ENCODE measurements at places on chromosomes 7 and 10.

DNA sequence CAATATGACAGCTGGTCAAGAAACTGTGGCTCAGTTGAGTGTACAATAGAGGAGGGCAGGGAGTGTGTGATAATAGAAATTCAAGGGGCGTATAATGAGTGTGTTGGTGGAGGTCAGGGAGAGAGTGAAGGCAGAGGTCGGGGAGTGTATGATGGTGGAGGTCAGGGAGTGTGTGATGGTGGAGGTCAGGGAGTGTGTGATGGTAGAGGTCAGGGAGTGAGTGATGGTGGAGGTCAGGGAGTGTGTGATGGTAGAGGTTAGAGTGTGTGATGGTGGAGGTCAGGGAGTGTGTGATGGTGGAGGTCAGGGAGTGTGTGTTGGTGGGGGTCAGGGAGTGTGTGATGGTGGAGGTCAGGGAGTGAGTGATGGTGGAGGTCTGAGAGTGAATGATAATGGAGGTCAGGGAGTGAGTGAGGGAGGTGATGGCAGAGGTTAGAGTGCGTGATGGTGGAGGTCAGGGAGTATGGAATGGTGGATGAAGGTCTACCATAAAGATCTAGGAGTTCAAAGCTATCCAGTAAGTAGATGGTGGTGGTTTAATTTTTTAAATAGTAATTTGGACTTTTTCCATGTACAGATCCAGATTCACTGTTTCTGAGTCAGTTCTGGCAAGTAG, 57.7 kb upstream of the TNS3 start:
- no peak for DNase-seq

DNA sequence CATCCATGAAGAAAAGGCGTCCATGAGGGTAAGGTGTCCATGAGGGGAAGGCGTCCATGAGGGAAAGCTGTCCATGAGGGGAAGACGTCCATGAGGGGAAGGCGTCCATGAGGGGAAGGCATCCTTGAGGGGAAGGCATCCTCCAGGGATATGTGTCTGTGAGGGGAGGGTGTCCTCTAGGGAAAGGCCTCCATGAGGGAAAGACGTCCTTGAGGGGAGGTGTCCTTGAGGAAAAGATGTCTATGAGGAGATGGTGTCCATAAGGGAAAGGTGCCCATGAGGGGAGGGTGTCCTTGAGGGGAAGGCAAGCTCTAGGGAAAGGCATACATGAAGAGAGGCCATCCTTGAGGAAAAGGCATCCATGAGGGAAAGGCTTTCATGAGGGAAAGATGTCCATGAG, 92.6 kb downstream of the INPP5A start:
- DNase-seq, result no peak

DNA sequence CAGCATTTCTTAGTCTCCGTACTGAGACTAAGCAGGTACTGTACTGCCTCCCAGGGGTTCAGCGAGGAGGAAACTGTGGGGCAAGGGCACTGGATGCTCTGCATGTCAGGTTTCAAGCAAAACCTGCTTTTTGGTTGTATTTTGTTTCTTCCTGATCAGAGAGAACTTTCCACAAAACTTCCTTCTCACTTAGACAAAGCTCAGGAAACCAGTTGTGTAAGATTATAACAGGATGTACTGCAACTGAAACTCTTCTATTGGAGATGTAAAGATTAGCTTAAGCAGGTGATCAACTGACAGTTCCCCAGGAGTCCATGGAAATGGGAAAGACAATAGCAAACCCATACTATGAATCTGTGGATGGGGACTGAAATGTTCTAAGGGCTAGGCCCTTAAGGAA, 67.3 kb downstream of the PLCE1 start:
- no peak for DNase-seq

DNA sequence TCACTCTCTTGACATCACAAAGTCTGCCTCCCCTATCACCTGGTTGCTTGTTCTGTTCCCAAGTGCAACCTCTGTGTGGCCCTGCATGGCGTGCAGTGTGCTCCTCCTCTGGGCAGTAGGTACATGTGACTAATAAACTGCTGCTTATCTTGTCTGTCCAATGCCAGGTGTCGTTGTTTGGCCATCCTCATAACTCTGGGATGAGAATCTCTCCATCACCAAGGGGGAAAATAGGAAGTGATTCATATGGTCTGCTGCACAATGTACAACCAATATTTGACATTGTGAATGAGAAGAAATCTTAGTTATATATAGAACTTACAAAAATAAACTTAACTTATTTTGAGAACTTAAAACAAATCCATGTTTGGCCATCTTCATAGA, 135.2 kb downstream of the INHBA start:
- DNase-seq, result no peak

DNA sequence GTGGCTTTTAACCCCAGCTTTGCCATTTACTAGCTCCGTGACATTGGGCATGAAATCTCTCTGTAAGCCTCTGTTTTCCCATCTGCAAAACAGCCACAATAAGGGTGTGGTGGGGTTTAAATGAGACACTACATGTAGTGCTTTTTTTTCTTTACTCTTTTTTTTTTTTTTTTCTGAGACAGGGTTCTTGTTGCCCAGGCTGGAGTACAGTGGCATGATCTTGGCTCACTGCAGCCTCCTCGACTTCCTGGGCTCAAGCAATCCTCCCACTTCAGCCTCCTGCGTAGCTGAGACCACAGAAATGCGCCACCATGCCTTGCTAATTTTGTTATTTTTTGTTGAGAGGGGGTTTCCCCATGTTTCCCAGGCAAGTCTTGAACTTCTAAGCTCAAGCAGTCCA, 8.3 kb upstream of the DENND10 start:
- no peak for DNase-seq

GRCh38 chr7:121914676-121915279, 41.8 kb downstream of the PTPRZ1 start:
- no peak for DNase-seq

GRCh38 chr10:24886290-24886680, 66.1 kb downstream of the PRTFDC1 start:
- DNase-seq, result no peak

GRCh38 chr7:48540746-48541145, 369.5 kb downstream of the ABCA13 start:
- no peak for DNase-seq

DNA sequence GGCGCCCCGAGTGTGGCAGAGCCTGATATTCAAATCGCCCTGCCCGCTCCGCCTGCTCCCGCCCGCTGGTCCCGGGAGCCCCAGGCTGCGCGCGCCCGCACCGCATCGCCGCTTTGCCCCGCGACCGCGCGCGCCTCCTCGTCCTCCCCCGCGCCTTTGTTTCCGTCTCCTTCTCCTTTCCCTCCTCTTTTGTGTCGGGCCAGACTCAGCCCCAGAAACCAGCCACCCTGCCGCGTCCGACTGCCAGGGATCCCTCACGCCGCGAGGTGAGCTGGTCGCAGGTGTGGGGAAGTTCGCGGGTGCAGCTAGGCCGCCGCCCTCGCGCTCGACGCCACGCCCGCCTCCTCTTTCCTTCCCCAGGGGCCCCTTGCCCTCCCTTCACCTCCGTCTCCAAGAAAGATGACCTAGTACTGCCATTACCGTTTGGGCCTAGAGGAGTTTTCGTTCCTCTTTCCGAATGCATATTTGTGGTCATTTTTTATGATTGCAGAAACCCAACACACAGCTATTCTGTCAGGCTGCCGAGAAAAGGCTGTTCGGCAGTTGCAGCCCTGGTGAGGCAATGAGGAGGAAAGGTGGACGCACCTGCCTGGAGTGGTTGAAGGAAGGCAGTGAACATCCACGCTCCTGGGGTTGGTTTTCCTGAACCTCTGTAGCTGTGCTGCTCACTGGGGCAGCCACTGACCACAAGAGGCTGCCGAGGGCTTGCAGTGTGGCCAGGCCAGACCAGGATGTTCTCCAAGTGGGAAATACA, 107.3 kb downstream of the SNX10 start:
- DNase-seq, result peak; percentile 97

DNA sequence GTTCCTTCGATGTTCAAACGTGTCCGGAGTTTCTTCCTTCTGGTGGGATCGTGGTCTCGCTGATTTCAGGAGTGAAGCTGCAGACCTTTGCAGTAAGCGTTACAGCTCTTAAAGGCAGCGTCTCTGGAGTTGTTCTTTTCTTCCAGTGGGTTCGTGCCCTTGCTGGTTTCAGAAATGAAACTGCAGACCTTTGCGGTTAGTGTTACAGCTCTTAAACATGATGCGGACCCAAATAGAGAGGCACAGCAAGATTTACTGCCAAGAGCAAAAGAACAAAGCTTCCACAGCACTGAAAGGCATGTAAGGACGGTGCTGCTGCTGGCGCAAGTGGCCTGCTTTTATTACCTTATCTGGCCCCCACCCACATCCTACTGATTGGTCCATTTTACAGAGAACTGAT, 931.4 kb downstream of the IPMK start:
- no peak for DNase-seq

GRCh38 chr10:122375679-122376160, 1.2 kb downstream of the PLEKHA1 start:
- DNase-seq, result no peak

DNA sequence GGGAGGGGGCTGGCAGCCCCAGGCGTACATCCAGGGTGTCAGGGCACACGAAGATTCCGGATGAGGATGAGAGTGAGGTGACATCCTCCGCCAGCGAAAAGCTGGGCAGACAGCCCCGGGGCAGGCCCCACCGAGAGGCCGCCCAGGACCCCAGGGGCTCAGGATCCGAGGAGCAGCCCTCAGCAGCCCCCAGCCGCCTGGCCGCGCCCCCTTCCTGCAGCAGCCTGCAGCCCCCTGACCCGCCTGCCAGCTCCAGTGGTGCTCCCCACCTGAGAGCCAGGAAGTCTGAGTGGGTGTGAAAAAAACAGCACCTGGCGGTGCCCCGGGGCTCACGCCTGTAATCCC, 3.2 kb downstream of the GJD4 start:
- no peak for DNase-seq

- DNase-seq, result no peak
Observed at GRCh38 chr10:119405520-119405807, 137.1 kb downstream of the RGS10 start.

DNA sequence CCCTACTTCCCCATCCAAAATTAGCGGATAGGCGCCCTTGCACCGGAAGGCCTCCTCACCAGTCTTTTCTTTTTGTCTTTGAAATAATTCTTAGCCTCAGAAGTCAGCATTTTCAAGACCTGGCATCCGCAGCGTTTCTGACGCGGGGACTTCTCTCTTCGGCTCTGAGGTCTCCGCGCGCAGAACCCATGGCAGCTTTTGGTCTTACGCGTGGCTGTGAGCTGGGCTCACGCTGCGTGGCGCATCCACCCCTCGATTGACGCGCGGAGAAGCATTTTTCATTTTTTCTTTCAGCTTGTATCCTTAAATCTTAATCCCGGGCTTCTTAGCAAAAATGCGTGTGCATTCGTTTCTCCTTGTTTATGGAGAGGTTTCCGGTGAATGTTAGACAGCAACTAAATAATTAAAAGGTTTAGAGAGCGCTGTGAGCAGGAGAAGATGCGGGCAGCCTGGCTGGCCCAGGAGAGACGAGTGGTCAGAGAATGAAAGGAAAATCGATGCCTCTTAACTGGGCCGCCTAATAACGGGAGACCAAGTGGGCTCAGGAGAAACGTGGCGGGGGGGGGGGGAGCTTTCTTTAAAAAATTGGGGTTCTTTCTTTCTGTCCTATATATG, 2.0 kb upstream of the GATA3 start:
- DNase-seq, result peak; percentile 89

DNA sequence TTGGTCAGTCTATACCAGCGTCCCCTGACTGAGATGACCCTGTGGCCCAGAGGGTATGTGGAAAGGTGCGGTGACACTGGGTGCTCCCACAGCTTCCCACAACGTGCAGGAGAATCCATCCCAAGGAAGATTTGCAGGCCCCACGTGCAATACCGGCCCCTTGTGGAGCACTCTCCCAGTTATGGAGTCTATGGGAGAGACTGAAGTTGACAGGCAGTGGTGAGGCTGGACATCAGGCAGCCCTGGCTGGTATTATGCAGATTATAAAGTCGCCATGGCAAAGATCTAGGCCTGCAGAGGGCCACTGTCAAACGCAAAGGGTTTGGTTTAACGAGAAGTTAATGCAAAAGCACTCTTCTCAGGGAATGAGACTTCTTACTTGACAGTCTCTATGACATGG, 434.7 kb upstream of the C7orf33 start:
- no peak for DNase-seq

- no peak for DNase-seq
Observed at GRCh38 chr7:57772126-57772924, 322.3 kb downstream of the ZNF716 start.

- no peak for DNase-seq
Observed at GRCh38 chr7:137670222-137671064, 176.3 kb downstream of the DGKI start.

DNA sequence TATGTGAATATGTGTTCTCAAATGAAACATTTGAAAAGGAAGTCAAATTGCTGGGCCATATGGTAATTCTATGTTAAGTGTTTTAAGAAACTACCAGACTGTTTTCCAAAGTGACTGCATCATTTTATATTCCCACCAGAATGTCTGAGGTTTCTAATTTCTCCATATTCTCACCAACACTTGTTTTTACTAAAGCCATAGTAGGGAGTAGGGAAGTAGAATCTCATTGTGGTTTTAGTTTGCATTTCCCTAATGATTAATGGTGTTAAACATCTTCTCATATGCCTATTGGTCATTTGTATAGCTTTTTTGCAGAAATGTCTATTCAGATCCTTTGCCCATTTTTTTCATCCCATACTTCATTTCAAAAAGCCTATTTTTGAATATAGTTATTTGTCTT, 9.1 kb upstream of the SEMA4G start:
- no peak for DNase-seq

DNA sequence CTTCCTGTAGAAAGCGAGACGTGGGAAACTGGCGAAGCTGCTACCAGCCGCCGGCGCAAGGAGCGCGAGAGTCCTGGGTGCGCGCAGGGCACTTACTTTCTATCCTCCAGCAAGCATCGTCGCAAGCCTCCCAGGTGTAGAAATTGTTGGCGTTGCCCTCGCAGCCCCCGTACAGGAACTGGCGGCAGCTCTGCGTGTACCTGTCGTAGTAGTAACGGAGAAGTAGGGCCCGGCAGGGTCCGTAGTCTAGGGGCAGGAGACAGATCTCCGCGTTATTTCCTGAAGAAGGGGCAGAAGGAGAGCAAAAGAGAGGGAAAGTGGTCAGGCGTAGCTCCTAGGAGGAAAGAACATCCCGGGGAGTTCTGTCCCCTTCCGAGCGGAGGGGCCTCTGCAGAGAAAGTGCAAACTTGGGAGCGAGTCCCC, 501 bp downstream of the TFPI2 start:
- peak; percentile 75 for DNase-seq

- no peak for DNase-seq
Observed at GRCh38 chr7:107591421-107591820, 11.4 kb downstream of the BCAP29 start.

DNA sequence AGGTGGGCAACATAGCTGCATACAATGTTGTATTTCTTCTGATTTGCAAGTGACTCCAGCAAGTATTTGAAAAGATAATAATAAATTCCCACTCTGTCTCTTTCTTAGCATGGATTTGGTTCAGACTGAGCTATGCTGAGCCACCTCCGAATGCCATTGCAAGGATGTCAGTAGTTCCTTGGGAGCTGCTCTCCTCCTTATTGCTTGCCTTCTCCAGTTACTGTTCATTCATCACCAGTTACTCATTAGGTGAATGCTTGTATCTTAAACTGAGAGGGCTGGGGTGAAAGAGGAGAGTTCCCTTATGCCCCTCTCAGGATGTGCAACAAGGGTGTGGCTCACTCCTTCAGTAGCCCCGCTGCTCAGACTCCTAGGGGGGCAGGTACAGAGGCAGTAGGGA, 78.4 kb upstream of the PRKAR2B start:
- no peak for DNase-seq
